ENCODE measurements at places on chromosomes 7 and 10.

- no peak for DNase-seq
These were observed 395.8 kb upstream of the NPVF start for GRCh38 chr7:25624051-25624450.

- DNase-seq: no peak
These were observed 74.0 kb upstream of the EN2 start for GRCh38 chr7:155383756-155384491.

DNA sequence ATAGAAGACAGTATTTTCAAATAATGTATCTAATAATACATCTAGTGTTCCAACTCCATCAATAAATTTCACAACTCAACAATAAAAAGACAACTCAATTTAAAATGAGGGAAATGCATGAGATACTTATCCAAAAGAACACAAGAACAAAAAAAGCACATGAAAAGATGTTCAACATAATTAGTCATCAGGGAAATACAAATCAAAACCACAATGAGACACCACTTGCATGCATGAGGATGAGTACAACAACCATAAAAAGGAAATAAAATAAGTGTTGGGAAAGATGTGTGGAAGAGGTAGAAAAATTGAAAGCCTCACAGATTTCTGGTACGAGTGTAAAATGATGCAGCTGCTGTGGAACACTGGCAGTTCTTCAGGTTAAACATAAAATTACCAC, 111.6 kb upstream of the PTPRZ1 start:
- no peak for DNase-seq

GRCh38 chr7:157837047-157837446, 500.2 kb downstream of the DNAJB6 start:
- no peak for DNase-seq

DNA sequence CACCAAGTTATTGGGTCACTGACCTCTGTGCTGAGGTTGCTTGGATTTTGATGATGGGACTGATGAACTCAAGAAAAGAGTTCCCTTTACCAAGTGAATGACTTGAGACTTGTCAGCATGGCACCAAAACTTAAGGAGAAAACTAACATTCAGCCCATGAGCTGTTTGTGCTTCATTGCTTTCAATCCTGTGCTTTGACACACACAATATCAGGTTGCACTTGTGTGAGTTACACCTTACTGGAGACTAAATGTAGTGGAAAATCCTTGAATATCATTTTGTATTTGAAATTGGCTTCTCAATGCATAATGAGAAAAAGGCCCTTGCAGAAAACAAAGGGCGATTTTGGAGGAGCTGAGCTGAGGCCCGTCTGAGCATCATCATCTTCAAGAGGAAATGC, 2.7 kb downstream of the BAG3 start:
- DNase-seq: no peak

GRCh38 chr10:43069579-43069978, 7.3 kb upstream of the RET start:
- no peak for DNase-seq

DNA sequence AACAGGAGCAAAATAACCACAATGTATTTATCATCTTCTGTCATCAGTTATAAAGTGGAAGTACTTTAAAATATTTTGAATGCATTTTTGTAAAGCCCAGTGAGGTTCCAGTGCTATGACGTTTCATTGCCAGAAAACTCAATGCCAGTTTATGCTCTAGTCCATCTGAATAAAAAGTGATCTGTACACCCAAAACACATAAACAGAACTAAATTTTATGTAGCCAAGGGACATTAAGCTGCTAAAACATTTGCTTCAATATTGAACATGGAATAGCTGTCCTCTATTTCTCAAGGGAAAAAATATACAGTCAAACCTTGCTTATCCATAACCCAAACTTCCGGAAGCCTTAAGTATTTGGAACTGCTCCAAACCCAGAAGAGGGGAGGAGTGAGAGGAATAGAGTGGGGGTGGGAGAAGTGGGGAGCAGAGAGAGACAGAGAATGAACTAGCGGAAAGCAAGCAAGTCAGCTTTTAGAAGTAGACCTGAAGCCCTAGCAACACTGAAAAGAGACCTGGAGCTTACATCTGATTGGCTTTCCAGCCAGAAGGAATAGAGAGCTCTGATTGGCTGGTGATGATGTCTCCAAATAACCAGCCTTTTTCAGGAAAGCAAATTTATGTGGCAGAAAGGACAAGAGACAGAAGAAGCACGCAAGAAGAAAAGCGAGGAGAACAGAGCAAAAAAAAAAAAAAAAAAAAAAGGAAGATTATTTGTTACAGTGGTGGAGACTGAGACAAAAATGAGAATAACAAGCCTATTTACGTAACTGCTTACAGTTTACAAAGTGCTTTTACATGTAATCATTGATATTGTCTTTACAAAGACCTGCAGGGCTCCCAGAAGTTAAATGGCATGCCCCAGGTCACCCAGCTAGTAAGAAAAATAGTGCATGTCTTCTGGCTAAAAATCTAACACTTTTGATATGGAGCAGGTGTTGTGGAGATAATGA, 196.0 kb downstream of the RNLS start:
- DNase-seq: peak; percentile 47

- no peak for DNase-seq
These were observed 905 bp downstream of the ASB13 start for GRCh38 chr10:5665373-5666007.

- DNase-seq: no peak
These were observed 38.4 kb upstream of the CD36 start for GRCh38 chr7:80600046-80600445.

DNA sequence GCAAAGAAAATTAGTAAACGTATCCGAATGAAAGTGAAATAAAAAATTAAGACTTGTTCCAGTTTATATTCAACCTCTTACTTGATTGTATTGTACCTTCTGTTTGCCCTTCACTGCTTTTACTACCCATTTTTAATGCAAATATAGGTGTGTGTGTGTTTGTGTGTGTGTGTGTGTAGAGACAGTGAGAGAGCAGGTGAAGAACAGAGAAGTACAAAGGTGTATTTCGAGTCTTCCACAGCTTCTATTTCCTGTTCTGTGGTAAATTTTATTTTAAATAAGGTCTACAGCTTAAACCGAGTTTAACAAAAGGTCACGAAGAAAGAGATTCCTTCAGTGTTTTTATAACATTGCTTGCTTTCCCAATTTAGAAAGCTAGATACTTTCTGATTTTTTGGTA, 12.7 kb upstream of the SVIL start:
- peak; percentile 16 for DNase-seq

DNA sequence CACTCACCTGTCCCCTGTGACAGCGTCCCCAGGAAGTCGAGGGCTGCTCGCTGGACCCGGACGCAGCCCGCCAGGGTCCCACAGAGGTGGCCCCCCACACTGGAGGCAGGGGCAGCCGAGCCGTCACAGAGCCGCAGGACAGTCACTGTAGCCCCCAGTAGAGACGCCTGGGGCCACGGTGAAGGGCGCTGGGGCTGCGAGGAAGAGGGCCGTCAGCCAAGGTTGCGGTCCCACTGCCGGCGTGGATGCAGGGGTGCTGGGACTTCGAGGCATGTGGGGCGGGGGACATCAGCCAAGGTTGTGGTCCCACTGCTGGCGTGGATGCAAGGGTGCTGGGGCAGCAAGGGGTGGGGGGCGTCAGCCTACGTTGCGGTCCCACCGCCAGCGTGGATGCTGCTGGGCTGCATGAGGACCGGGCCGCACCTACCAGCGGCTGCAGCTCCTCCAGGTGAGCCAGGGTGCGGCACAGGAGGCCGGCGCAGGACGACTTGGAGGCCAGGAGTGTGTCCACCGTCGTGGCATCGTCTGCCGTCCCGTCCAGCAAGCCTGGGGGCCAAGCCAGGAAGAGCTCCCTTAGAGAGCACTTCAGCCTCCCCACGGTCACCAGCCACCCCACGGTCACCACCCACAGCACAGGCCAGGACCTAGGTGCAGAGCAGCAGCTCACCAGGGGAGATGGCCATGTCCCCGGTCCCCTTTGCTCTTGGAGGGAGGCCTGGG, 13.9 kb downstream of the BRAT1 start:
- DNase-seq: no peak

- no peak for DNase-seq
These were observed 267.8 kb downstream of the BICC1 start for GRCh38 chr10:58780476-58780875.

DNA sequence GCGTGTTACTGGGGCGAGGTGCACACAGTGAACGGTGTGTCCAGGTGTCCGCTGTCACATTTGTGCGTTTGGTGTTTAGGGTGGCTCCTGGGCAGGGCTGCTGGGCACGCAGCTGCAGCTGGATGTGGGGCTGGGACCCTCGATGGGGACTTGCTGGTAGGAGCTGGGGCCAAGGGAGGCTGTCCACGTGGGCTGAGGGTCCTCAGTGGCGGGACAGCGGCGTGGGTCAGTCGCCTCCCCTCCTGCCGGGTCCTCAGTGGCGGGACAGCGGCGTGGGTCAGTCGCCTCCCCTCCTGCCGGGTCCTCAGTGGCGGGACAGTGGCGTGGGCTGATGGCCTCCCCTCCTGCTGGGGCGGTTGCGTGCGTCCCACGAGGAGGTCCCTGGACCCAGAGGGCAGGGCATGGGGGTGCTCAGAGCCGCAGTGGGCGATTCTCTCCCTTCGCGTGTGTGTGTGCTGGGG, 68.5 kb downstream of the INPP5A start:
- DNase-seq: peak; percentile 36

- DNase-seq: no peak
These were observed 18.2 kb downstream of the HIF1AN start for GRCh38 chr10:100553929-100554328.

DNA sequence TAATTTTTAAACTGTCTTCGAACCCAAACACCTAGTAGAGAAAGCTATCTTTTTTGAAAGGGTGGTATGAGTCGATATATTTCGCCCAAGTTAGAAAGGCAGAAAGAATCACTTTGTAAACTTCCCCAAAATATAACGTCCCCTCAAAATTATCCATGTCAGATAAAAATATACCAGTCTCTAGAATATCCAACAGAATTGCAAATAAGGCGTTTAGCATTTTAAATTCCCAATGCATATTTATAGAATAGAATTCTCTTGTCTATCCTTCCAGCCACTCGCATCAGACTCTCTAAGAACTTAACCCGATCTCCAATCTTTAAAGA, 2.1 kb downstream of the CTBP2 start:
- no peak for DNase-seq

DNA sequence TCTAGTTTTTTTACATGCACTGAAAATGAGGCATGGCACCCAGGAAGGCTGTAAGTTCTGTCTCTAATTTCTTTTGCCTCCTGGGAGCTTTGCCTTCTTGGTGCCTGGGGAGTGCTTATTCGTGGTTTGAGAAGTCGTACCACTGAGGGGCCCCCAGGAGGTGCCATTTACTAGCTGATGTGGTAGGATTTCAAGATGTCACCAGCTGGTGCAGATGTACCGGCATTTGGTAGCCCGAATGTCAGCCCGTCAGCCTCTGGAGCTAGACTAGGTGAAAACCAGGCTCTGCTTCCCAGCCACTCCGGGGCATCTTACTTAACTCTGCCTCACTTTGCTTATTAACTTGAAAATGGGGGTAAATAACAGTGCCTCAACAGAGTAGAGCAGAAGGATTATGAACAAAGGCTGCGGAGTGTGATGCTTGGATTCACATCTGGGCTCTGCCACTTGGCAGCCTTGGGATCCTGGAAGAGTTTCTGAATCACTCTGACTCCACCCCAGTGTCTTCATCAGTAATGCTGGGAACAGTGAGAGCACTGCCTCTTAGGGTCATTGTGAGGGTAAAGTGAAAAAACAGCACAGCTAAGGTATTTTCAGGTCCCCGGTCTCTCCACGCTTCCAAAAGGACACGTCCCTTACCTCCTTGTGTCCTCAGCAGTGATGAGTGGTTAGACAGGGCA, 31.4 kb upstream of the BTBD16 start:
- DNase-seq: no peak

- DNase-seq: no peak
These were observed 56.7 kb downstream of the LRRC4 start for GRCh38 chr7:127974446-127975035.

DNA sequence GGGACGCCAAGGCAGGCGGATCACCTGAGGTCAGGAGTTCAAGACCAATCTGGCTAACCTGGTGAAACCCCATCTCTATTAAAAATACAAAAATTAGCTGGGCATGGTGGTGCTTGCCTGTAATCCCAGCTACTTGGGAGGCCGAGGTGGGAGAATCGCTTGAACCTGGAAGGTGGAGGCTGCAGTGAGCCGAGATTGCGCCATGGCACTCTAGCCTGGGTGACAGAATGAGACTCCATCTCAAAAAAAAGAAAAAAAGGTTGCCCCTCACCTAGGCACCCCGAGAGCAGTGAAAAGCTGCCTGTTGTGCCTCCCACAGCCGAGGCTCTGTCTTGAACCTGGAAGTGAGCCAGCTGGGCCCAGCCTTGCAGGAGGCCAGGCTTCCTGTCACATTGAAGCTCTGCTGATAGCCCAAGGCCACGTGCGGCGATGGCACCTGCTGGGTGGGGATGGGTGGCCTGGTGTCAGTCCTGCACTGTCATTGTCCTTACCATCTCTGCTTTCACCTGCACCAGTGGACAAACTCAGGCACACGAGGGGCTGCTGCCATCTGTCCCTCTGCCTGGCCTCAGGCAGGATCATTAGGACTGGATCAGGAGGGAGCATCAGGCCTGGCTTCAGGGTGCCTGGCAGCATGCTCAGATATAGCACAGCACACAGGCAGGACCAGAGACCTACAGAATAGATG, 37.8 kb downstream of the DNAJB12 start:
- no peak for DNase-seq

DNA sequence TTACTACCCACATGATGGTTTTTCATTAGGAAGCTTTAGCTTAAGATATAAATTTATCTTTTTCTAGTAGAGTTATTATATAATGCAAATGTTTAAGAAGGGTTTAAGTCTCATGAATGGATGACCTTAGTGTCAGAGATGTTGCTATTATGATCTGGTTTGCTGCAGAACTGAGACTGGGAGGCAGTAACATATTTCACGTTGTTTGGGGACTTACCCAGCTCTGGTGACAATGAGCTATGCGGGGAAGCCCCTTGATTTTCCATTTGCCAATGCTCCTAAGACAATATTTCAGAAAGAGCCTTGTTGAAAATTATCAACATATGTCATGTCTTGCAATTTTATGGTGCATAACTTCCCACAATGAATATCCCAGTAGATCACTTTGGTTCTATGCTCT, 754.6 kb downstream of the REEP3 start:
- DNase-seq: no peak

DNA sequence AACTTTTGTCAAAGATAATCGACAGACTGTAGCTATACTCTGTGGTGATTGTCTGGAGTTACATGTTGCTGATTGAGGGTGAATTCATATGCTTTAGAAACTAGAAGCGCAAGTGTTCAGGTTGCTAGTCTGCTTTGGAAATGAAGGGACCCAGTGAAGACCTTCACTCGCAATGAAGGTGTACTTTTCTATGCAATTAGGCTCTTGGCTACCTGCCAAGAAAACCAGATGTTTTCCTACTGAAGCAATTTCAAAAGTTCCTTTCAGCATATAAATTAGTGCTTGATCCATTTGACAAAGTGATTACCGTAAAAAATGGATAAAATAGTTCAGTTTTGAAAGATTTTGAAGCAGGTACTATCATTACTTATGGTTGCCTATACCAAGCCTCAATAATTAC, 10.0 kb upstream of the STK31 start:
- no peak for DNase-seq

- DNase-seq: no peak
These were observed 107.6 kb downstream of the DIP2C start for GRCh38 chr10:581776-582330.

GRCh38 chr10:50809596-50809995, 69.9 kb downstream of the ASAH2B start:
- no peak for DNase-seq

Measured in right forelimb (tissue), 1 donor.